ENCODE measurements at places on chromosomes 3 and 15.

DNA sequence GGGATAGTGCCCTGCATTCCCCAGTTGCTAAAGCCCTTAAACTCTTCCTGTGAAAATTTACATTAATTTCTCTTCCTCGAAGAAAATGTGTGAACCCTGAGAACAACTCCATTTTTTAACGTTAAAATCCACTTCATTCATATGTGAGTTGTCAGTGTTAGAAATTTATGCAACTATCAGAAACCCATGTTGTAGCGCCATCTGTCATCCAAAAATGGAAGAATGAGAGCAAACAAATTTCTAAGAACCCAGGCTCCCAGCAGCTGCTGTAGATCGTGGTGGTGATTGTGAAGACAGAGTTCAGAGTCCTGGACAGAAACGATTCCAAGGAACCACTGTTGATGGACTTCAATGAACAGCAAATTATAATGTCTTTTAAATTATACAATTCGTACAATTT, 179.7 kb upstream of the NDN start:
- no peak overlapping the region for H3K27ac ChIP-seq
- H3K4me3 ChIP-seq = no peak overlapping the region
- H3K36me3 ChIP-seq = no peaks in the 10 kb centered on the region
- no peaks in the 10 kb centered on the region for H3K4me1 ChIP-seq

DNA sequence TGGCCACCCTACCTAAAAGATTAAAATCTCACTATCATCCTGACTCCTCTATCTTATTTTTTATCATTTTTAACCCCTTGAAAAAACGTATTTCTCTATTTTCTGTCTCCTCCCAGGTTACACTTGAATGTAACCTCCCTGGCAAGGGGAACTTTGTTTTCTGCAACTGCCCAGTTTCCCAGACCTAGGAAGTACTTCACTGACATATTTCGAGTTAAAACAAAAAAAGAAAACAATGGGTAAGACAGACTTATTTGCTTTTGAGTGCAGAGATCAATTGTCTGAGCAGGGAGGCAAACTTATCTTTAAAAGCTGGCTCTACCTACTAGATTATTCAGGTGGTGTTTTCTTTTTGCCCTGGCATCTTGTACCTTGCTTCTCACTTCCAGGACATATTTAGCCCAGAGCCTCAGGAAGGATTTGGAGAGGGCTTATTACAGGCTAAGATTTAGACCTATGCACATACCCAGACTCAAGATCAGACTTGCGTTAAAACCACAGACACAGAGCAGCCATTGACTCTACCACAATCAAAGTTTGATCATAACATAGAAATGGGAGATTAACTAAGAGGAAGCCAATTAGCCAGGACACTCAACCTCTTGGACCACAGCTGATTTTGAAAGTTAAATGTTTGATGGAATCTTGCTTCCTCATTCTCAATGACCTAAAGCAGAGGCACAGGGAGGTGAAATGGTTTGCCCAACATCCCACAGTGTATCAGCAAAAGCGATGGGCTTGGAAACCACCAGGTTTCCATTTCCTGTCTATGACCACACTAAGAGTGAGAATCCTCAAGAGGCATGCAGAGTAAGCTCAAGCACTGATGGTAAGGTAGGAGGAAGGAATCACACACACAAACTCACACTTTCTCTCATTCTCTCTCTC, 169.5 kb upstream of the THBS1 start:
- H3K4me3 ChIP-seq = no peak overlapping the region
- H3K36me3 ChIP-seq = no peaks in the 10 kb centered on the region
- no peak for DNase-seq
- H3K27ac ChIP-seq = no peak overlapping the region

DNA sequence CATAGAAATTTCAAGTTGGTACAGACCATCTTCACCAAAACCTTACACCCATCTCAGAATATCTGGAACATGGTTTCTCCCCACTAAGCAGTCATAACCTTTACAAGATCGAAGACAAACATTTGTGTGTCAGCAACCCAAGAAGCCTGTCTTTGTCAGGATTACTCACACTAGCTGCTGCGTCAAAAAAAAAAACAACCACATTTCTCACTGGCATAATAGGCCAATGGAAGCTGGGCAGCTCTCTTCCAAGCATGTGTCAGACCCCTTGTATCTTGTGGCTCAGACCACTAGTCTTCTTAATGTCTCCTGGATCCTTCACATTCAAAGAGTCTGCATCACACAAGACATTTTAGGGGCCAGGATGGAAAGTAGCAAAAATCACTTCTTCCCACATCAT, 266.9 kb upstream of the IGF1R start:
- no peaks in the 10 kb centered on the region for H3K4me1 ChIP-seq
- no peak for DNase-seq
- no peaks in the 10 kb centered on the region for H3K27me3 ChIP-seq
- no peak overlapping the region for H3K27ac ChIP-seq
- no peak overlapping the region for H3K4me3 ChIP-seq

- H3K27me3 ChIP-seq = no peaks in the 10 kb centered on the region
- no peaks in the 10 kb centered on the region for H3K36me3 ChIP-seq
- H3K27ac ChIP-seq = no peak overlapping the region
- H3K4me1 ChIP-seq = no peaks in the 10 kb centered on the region
Observed at GRCh38 chr3:154971341-154971740, 108.8 kb upstream of the MME start.

- no peaks in the 10 kb centered on the region for H3K36me3 ChIP-seq
- H3K4me1 ChIP-seq = peaks cover 21% of the 10 kb centered on the region
- no peak overlapping the region for H3K27ac ChIP-seq
- DNase-seq = no peak
- no peaks in the 10 kb centered on the region for H3K27me3 ChIP-seq
- no peak overlapping the region for H3K4me3 ChIP-seq
Observed at GRCh38 chr3:21919383-21919782, 168.4 kb upstream of the ZNF385D start.

DNA sequence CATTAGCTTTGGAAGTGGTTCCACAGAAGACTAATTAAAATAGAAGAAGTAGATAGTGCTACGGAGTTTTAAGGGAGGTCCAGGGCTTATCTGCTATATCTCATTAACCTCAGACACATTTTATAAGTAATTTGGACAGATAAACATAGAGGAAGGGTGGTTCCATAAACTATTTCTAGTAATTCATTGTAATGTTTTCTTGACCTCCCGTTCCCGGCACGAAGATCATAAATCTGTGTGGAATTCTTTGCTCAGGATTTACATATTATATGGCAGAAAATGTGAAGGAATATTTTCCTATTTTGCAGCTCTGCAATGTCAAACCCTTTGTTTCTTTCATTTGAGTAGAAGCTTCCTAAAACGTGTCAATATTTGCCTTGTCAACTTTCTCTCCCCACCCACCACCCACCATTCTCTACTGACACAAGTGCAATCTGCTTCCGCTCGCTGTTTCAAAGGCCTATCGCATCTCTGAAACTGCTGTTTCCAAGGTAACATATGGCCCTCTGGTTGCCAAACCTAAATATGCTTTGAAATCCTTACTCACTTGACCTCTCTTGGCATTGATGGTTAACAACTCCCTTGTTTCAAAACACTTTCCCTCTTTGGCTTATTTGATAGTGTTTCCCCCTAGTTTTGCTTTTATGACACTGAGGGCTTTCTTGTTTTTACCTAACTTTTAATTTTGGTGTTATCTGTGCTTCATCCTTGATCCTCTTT, 21.4 kb upstream of the PLSCR5 start:
- no peaks in the 10 kb centered on the region for H3K36me3 ChIP-seq
- no peak overlapping the region for H3K4me3 ChIP-seq
- no peaks in the 10 kb centered on the region for H3K4me1 ChIP-seq
- no peak for DNase-seq
- no peaks in the 10 kb centered on the region for H3K27me3 ChIP-seq

DNA sequence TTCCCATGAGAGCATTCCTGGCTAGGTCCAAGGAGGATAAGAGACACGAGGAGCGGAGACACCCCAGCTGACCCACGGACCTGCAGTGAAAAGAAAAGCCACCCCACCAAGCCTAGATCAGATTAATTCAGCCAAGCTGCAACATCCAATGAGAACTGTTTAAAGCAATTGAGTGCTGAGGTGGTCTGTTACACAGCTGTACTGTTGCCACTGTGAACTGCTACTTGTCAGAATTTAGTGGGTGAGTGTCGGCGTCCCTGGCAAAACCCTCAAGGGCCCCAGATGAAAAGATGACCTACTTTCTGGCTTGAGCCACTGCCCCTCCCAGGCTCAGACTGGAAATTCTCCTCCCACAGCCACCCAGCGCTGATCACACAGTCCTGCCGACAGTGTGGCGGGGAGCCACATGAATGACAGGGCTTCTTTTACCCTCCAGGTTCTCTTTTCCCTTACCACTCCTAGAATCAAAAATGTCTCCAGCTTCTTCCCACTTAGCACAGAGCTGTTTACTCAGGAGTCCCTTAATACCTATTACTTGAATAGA, 26.4 kb upstream of the KBTBD12 start:
- H3K4me3 ChIP-seq = no peak overlapping the region
- DNase-seq = no peak
- H3K27me3 ChIP-seq = no peaks in the 10 kb centered on the region
- H3K27ac ChIP-seq = no peak overlapping the region

- no peaks in the 10 kb centered on the region for H3K27me3 ChIP-seq
- H3K27ac ChIP-seq = no peak overlapping the region
- no peak for DNase-seq
- H3K4me3 ChIP-seq = no peak overlapping the region
- H3K4me1 ChIP-seq = peaks cover 1% of the 10 kb centered on the region
Observed at GRCh38 chr15:33013827-33014445, 180.6 kb downstream of the FMN1 start.
